ENCODE measurements at places on chromosomes 2 and 18.
A peak's percentile ranks its signal among the peaks of the same experiment; 100 is the strongest.

DNA sequence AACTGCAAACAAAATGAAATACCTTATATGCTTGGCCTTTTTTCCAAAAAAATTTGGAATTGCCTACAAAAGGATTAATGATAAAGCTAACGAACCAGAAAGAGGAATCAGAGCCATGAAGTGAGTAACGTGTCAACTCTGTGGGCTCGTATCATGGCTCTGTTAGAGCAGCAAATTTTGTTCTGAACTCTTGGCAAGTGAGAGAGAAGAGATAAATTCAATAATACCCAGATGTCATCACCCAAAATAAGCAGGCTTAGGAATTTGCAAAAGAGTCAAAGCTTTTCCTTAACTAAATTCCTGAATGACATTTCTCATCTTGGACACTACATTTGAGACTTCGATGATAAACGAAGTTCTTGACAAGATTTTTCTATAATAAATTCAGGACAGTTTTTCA lies 4.4 kb downstream of the TXNDC2 start:
- no peak for DNase-seq

DNA sequence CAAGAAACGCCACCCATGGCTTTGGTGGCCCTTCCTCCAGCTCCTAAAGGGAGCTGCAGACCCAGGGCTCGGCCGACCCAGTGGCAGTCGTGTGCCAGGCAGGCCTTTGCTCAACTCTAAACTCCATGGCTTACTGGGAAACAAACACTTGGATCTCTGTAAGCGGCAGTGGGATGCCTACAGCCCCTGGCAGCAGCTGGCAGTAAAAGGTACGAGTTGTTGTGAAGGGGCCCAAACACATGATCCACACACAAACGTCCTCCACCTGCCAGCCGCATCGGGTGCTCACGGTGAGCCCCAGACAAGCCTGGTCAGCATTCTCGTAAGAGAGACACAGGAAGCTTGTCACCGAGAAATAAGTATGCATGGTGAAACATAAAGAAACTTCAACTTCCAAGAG lies 214.9 kb downstream of the MGAT5 start:
- DNase-seq: no peak

- DNase-seq: no peak
Measured at GRCh38 chr2:171389325-171389724, 44.5 kb downstream of the METTL8 start.

GRCh38 chr2:210555555-210555954 lies 844 bp upstream of the CPS1 start:
- DNase-seq: no peak

- no peak for DNase-seq
Measured at GRCh38 chr2:152480821-152481399, 145.9 kb downstream of the FMNL2 start.

- DNase-seq: no peak
Measured at GRCh38 chr2:47653902-47654789, 128.8 kb upstream of the MSH6 start.

GRCh38 chr18:2102022-2102421 lies 469.3 kb downstream of the METTL4 start:
- DNase-seq: no peak

DNA sequence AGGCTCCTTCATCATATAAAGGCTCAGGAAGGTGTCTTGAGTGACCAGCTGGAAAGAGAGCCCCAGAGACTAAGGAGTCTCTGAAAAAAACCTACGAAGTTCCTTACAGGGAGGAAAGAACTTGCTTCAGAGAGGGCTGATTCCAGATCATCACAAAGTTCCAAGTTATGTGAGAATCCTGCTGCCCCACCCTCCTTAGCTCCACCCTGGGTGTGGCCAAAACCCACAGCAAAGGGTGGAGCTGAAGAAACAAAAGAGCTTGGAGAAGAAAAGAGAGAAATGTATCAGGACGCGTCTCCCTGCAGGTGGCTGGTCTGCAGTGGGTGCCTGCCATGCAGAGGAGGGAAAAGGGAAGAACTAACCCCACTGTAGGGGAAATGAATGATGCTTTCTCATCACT lies 32.8 kb upstream of the ZNF396 start:
- DNase-seq: peak; percentile 22

DNA sequence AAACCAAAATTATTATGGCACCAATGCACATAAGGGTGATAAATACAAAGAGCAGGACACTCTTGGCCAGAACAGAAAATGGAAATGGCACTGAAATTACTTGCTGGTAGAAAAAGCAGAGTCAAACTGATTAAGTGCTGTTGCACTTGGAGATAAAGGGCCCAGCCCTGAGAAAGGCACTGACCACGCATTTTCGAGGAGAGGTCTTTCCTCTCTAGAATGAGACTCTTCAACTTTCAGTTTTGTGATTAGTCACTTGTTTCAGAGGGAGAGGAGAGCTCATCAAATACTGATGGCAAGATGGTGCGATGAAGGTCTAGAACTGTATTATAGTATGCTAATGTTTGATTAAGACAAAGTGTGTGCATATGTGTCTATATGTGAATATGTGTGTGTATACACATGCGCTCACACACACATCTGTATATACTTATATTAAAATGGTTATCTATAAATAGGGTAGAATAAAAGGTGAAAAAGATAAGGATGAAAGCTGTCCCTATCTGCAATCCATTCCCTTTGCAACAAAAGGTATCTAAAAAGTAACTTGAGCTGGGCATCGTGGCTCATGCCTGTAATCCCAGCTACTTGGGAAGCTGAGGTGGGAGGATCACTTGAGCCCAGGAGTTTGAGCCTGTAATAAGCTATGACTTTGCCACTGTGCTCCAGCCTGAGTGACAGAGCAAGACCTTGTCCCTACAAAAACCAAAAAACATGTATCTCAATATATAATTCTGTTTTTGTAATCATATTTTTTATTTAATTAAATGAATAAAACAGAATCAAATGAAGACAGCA lies 48.8 kb upstream of the ZDBF2 start:
- peak; percentile 12 for DNase-seq

DNA sequence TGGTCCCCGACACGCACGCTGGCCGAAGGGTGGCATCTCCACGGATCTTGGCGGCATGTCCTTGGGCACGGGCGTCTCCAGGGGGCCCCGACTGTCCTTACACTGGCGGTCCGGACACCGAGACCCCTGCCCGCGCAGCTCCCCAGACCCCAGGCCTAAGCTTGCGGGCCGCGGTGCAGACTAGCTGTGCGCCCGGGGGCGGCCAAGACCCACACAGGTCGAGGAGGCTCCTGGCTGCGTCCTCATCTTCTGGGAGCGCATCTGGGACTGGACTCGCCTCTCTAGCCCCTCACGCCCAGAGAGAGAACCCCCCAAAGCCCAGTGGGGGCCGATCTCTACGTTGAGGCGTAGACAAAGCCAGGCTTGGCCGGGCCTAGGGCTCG lies 475 bp upstream of the TWIST2 start:
- no peak for DNase-seq

- no peak for DNase-seq
Measured at GRCh38 chr2:218815244-218815637, 16.4 kb downstream of the PRKAG3 start.

DNA sequence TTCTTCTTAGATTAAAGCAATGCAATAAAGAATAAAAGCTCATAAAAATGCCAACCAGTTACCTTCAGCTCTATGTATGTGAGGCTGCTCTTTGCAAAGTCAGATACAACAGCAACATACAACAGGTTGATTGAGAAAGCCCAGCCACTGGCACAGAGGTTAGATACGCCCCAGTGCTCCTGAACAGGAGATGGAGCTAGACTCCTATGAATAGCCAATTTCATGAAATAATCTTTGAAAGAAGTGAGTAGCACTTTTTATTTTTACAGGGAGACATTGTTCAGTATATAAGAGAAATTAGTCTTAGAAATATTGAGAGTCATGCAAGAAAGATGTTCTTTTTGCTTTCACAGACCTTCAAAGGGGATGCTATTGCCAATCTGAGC lies 362.4 kb upstream of the MEX3C start:
- DNase-seq: no peak

DNA sequence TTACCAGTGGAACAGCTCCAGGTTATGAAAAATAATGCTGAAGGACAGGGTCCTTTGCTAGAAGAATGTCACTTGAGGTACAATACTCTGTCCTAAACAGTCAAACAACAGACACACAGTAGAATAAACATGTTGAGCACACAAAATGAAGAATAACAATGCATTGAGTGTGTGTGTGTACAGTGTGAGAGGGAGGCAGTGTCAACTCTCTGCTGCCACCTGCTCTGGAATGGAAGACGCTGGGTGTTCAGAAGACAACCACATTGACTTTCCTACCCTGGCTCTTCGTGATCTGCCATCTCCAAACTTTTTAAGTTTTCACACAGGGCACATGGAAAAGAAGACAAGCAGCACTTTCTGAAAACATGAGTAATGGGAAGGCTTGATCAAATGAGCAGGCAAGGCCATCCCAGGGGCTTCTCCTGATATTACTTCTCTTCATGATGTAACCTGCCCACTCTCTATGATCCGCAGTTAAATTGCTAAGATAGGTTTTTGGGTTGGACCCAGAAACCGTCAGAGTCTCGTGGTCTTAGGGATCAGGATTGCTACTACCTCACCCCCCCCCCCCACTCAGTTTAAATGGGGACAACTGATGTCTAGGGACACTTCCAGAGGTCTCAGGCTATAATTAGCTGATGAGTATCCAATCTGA lies 533.2 kb upstream of the TNP1 start:
- no peak for DNase-seq

DNA sequence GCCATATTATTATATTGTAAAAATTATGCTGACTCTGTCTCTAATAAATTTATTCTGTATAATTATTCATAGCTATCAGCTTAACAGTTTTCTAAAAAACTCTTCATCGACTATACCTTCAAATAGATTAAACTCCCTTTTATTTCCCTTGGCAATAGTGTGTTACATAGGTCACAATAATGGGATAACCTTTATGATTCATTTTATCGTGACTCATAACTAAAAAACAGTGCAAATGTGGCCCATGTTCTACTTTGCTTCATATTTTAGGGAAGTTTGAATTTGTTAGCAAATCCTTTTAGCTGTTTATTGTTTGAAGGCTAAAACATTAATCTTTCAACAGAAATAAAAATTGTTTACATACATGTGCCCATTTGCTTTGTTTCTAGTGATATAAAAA lies 783.2 kb upstream of the CDH2 start:
- no peak for DNase-seq

DNA sequence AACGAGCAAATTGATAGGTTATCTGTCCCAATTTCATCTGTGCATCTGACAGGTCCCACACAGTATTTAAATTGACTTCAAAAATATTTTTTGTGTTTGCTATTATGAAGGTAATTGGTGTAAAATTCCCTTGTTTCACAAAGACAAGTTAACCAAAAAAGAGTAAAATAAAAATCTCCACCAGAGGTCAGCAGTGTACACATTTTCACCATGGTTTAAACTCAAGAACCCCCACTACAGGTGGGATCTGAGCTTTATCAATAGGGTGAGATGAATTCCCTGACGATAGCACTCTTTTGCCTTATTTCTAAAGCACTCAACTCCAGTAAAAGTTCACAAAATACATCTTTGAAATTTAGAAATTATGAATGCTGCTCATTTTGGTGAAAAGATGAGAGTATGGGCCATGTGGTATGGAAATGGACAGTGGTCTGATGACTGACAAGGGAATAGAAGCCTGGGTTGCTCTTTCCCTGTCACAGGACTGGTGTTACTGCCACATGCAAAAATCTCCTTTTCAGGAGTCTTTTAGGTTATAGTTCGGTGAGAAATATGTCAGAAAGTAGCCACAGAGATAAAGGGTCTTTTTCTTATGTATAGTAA lies 68.0 kb downstream of the SERPINB8 start:
- peak; percentile 16 for DNase-seq

- DNase-seq: no peak
Measured at GRCh38 chr2:158904627-158905177, 63.7 kb upstream of the TANC1 start.

GRCh38 chr2:159828738-159829137 lies 30.7 kb upstream of the CD302 start:
- no peak for DNase-seq

DNA sequence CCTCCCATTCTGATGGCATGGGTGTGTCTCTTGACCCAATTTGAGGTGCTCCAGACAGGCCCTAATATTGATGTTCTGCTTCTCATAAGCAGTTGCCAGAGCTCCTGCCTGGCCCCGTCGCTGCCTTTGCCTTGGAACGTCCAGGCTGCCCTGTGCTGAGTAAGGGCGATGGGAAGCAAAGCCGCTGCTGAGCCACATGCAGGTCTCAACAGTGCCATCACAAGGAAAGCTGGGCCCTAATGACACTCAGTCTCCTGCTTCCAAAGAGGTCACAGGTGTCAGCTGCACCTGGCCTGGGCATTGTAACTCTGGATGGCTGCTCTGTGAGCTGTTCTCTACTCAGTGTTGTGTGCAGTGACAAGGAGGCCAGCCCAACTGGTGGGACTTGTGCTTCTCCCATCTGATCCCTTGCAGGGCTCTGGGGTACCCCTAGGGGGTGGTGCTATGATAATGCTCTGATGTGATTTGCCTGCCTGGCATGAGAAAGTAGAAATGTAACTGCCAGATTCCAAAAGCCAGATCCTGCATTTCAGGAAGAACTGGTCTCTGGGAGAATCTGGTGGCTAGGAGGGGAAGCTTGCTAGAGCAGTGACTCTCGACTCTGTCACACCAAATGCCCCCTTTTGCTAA lies 8.7 kb downstream of the TTC39C start:
- DNase-seq: no peak

GRCh38 chr18:57543560-57543959 lies 42.9 kb downstream of the FECH start:
- no peak for DNase-seq

DNA sequence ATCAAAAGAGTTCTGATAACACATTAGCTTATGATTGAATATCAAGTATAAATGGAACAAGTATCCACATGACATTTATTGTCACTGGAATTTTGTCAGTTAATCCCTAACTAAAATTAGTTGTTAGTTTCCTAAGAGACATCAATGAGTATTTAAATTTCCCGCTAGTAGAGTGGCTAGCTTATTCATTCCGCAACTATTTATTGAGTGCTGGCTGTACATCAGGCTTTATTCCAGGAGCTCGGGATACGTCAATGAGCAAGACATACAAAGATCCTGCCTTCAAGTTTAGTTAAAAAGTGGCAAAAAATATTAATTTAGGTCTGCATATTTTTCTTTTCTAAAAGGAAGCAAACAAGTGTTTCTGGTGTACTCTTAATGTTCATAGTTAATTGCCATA lies 59.3 kb downstream of the PRKRA start:
- DNase-seq: no peak

GRCh38 chr2:237184192-237184918 lies 98.7 kb downstream of the COPS8 start:
- no peak for DNase-seq

DNA sequence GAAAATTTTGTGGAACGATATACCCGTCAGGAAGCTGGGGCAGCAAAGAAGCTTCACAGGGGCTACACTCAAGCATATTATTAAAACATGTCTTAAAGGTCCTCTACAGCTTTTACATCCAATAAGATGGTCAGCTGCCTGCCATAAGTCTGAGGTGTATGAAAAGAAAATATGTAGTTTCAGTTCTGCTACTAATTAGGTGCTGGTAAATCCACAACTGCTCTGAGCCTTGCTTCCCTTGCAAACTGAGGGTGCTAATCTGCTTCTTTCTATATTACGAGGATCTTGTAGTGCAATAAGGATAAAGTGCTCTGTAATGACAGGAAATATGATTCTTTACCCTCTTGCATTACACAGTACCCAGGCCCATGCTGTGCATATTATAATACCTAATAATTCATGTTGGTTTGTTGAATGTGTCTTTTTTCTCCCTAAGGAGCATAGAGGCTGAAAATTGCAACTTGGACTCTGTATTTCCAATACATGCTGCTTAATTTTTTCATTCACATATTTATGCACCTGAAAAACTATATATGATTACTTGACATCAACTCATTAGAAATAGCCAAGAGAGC lies 14.5 kb upstream of the SLC8A1 start:
- no peak for DNase-seq

- DNase-seq: no peak
Measured at GRCh38 chr18:79343567-79344207, 52.0 kb upstream of the NFATC1 start.
